Activated CD4-positive, alpha-beta T cell treated with anti-CD3 and anti-CD28 coated beads, Interleukin-2, amount 50 U/mL, for 24 hours (primary cell): ENCODE measurements at places on chromosomes 1 and 21.

DNA sequence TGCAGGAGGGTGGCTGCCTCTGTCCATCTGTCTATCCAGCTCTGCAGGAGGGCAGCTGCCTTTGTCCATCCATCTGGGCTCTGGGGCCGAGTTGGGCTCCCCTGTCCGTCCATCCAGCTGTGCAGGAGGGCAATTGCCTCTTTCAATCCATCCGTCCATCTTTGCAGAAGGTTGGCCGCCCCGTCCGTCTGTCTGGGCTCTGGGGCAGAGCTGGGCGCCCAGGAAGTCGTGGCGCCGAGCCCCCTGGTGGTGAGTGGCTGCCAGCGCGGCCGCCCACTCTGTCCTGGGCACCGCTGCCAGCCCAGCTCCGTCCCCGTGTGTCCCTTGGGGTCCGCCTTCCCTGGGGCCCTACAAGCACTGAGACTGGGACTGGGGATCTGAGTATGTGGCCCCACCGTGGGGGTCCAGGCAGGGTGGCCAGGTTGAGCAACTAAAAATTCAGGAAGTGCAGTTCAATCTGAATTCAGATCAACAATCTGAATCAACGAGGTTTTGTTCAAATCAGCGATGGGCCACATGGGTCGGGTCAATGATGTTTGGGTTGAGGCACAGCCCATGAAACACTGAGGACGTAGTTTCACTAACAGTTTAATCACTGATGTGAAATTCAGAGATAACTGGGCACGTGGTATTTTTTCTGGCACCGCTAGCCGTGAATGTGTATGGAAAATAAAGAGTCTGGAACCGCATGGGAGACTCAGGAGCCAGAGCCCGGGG, 99.1 kb upstream of the ACTRT2 start:
- peak; percentile 7 for DNase-seq

DNA sequence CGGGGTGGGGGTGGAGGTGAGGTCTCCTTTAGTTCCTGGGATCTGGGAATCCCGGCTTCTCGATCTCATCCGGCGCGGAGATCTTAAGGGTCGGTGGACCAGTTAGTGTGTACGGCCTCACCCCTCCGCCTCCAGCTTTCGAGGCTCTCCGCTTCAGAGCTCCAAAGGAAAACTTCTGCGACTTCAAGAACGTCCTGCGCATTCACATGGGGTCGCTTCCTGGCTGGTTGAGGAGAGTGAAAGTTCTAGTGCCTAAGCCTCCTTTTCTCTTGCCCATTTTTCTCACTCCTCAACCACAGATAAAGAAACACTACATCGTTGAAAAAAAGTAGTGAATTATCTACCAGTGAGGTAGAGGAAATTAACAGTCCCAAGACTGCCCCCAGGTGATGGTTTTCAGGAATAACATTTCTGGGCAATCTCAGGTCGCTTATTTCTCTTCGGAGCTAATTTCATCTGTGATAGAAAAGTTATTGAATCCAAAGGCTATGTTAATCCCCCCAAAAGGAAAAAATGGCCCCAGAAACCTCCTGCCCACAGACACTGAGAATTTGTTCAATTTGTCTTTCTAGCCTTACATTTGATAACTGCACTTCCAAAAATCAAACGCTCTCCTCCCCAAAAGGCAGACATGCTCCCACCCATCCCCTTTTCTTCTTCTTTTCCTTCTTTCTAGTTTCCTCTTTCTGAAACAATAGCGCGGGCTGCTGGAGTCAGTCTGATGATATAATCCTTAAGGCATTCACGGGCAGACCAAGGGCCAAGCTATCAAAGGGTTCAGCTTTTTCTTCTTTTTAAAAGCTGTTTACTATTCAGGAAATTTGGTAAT, 20.6 kb upstream of the TBX15 start:
- DNase-seq, result peak; percentile 12

DNA sequence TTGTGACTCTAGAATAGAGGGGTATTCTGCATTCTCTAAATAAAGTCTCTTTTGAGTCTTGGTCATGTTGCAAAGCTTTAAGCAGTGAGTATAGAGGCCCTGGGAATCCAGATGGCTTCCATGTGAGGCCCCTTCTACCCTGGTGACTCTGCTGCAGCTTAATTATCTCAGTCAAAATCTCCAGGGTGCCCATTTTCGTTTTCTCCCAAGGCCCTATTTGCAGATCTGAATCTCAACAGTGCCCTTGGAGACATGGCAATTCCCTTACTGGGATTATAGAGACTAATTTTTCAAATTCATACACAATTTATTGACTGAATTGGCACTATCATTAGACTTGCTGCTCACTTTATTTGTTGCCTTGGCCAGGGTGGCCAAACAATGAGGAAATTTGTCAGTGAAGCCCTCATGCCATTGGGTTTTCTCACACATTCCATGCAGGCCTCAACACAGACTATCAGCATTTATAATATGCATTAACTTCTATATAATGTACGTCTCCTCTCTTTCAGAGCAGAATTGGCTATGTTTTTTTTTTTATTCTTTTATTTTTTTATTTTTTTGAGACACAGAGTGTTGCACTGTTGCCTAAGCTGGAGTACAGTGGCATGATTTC, 35.1 kb downstream of the PROX1 start:
- DNase-seq, result no peak

- DNase-seq, result no peak
Measured at GRCh38 chr1:1938613-1939295, 19.7 kb upstream of the TMEM52 start.

DNA sequence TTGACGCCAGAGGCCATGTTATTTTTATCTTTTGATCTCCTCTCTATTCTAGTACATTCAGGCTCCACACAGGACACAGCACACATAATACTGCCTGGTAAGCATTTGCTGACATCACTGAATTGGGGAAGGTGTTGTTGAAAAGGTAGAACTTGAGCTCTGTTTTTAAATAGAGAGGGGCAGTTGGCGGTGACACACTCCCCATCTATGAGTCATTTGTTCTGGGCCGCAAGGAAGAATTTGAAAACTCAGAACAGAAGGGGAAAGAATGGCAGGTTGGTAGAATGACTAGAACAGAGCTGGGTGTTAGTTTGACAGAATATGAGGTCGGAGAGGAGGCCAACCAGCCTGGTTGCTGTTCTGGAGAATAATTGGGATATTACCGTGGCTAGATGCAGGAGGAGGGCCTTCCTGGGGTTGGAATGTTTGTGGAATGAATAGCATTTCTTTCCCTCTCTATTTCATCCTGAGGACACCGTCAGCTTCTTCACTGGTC, 52.1 kb upstream of the ERRFI1 start:
- DNase-seq, result no peak

- no peak for DNase-seq
Measured at GRCh38 chr1:23171181-23171755, 2.6 kb upstream of the LUZP1 start.

DNA sequence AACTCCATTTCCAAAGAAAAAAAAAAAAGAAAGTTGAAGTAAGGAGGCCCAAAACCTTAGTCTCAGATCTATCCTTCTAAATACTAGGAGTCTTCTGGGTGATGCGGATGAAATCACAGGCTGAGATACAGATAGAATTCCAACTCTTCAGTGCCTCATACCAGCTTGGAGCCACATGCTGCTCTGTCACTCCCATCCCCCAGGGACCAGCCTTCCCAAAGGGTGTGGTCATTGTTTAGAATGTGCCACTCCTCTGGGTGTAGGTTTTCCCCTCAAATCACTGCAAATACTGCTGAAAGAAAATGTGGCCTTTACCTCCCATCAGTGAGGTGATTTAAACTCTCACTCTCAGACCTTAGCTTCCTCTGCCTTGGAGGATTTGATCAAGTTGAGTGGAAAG, 112.9 kb downstream of the CDC7 start:
- DNase-seq, result no peak

GRCh38 chr1:221612047-221612777, 129.7 kb downstream of the DUSP10 start:
- no peak for DNase-seq

GRCh38 chr21:25942135-25942534, 207.4 kb downstream of the GABPA start:
- DNase-seq, result no peak

GRCh38 chr1:36134505-36135329, 9.7 kb upstream of the COL8A2 start:
- no peak for DNase-seq

GRCh38 chr1:61519631-61520030, 205.3 kb downstream of the TM2D1 start:
- no peak for DNase-seq

- DNase-seq, result peak; percentile 5
Measured at GRCh38 chr1:67053535-67053784, 488 bp downstream of the SLC35D1 start.
